ENCODE measurements at places on chromosomes 11 and 22.

DNA sequence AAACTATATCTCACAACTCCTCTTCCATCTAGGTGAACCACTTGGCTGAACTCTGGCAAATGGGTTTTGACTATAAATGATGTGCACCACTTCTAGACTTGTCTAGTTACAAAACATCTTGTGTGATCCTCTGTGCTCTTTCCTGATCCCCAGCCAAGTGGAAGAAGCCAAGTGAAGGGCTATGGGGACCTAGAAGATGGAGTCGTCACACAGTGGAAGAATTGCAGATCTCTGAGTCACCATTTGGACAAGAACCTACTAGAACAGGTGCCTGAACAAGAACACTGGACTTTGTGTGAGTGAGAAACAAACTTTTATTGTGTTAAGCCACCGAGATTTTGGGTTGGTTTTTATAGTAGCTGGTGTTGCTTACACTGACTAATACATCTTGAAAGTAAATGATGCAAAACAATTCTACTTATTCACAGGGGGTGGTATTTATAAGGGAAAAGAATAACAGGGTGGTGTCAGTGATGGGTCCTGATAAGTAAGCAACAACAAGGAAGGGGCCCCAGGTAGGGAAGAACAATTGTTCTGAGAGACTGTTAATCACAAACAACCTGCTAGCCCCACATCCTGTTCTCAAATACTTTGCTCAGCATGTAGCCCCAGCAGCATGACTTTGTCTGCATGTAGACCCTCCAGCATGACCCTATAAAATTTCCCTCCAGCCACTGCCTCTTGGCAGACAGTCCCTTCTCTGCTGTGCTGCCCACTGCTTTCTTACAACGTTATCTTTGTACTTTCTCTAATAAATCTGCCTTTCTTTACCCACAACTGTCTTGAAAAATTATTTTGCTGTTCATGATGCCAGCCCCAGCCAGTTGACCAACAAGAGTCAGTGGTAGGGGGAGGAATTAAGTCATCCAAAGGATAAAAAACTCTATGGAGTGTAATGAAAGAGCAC is 280.7 kb upstream of the PLET1 start:
- DNase-seq = no peak

DNA sequence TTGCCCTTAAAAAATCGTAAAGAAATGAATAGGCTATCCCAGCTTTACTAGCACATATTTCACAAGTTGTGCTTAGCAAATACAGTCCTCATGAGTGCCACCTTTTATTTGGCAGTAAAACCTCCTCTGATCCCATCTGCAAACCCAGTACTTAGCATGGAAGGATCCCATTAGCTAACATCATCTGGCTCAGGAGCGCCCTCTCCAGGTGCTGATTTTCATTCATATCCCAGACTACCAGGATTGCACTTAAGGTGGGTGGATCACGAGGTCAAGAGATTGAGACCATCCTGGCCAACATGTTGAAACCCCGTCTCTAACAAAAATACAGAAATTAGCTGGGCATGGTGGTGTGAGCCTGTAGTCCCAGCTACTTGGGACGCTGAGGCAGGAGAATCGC is 76.1 kb upstream of the PAX6 start:
- DNase-seq = peak; percentile 16

DNA sequence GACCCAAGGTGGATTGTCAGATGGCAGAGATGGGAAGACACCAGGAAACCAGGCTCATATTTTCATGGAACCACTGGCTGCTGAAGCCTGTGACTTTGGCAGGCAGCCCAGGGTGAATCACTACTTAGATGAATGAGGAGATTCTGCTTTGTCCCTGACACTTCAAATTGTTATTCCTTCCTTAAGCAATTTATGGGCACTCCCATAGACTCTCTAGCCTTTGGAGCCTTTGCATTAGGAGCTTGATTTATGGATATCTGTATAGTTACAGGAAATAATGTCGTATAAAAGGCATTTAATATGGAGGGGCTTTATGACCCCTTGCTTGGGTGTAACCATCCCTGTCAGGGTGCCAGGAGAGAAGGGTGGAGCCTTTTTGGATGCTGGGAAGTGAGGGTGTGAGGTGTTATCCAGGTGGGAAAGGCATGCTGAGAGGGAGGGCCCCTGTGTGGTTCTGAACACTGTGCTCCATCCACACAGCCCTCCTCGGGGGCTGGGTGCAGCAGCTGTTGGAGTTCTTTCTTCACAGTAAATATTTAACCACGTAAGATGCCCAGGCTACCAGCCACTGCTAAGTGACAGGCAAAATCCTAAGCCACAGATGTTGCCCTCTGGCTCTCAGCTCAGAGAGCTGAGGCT is 35.3 kb downstream of the IL18 start:
- peak; percentile 82 for DNase-seq

- no peak for DNase-seq
Observed at GRCh38 chr11:107655602-107656001, 56.3 kb downstream of the SLN start.

GRCh38 chr11:34147581-34147980 is 42.2 kb downstream of the NAT10 start:
- DNase-seq = no peak

DNA sequence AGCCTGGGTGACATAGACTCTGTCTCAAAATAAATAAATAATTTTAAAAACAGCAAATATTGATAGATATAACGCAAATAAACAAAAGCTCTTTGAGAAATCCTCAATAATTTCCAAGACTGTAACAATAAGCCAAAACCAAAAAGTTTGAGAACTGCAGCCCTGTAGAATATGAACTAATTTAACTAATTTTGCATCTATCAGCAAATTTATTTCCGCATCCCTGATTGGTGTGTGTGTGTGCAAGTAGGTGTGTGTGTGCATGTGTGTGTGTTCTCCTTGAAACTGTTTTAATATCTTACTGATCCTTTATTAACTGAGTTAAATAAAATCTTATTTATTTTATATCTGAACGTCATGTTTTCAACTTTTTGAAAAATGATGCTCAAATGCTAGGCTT is 67.0 kb upstream of the ISX start:
- DNase-seq = no peak

Data from Daoy (cell line).